ENCODE measurements at places on chromosomes 4 and X. TPM values are rescaled to one million over a fixed set of nuclear protein-coding genes. Genes with fewer than 3 reads are reported as not detected.

HHIP gene
- 2.4 TPM for polyA plus RNA-seq

CLTRN gene
- polyA plus RNA-seq: 19.3 TPM

SERPINA7 gene
- polyA plus RNA-seq: 1.4 TPM

TCEAL5 gene
- 14.5 TPM for polyA plus RNA-seq

PFKFB1 gene
- polyA plus RNA-seq: 0.59 TPM

SSR4 gene
- 197 TPM for polyA plus RNA-seq

SPANXN3 gene
- not detected for polyA plus RNA-seq

PGAM4 gene
- polyA plus RNA-seq: 0.52 TPM

SERTM2 gene
- not detected for polyA plus RNA-seq

NR3C2 gene
- 16.4 TPM for polyA plus RNA-seq

DNA sequence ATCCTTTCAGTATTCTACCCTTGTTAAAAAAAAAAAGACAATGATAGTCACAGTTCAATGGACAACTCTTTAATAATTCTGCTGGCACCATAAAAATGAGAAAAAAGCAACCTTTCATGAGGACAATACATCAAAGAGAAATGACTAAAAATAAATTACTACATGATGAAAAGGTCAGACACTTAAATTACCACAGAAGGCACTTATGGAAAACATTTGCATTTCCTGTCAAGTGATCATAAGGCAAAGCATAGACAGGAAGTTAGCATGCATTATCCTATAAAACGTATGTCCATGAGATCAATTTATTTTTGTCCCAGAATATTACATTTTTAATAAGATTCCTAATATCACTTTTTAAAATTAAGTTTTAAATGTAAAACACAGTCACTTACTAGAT is 303.8 kb downstream of the SPOCK3 start:
- DNase-seq: no peak

DNA sequence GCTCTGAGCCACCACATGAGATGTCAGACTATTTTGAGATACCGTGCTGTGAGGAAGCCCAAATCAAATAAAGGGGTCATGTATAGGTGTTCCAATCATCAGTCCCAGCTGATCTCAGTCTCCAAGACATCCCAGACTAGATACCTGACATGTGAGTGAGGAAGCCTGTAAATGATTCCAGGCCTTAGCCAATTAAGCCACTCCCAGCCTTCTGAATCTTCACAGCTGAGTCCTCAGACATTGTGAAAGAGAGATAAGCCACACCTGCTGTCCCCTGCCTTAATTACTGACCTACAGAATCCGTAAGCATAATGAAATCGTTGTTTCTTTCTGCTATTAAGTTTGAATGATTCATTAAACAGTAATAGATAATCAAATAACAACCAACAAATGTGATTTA is 671.4 kb downstream of the ZNF674 start:
- no peak for DNase-seq

DNA sequence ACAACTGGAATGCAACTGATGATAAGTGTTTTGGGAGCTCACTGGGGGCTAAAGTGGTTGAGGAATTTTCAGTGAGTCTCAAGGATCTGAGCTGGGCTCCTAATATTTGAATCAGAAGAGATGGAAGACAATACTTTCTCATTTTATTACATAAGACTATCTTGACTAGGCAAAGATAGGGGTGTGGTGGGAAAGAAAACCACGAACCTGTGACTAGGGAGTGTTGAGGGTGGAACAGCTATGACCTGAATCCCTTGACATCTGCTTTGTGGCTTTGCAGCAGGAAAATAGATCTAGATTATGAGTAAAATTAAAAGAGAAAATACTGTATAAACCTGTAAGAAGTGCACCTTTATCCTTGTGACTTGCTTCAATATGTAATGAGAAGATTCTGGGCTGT is 295.1 kb upstream of the TEX13A start:
- no peak for DNase-seq

- DNase-seq: no peak
Measured at GRCh38 chr4:140626661-140627376, 58.1 kb upstream of the UCP1 start.

DNA sequence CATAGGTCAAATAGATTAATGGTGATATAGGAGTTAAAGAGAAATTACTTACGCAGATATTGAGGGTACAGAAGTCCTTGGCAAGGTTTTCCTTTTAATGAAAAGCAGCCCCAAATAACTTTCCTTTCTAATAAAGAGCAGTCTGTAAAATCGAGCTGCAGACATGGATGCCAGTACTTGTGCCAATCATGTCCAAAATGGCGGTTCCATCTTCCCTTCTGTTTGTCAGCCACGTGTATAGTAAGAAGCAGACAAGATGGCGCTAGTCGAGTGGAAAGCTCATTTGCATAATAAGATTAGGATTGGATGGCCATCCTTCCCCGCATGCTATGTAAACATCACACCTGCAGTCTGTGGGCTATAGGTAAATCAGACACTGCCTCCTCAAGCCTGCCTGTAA is 68.5 kb downstream of the FGFBP1 start:
- DNase-seq: no peak

DNA sequence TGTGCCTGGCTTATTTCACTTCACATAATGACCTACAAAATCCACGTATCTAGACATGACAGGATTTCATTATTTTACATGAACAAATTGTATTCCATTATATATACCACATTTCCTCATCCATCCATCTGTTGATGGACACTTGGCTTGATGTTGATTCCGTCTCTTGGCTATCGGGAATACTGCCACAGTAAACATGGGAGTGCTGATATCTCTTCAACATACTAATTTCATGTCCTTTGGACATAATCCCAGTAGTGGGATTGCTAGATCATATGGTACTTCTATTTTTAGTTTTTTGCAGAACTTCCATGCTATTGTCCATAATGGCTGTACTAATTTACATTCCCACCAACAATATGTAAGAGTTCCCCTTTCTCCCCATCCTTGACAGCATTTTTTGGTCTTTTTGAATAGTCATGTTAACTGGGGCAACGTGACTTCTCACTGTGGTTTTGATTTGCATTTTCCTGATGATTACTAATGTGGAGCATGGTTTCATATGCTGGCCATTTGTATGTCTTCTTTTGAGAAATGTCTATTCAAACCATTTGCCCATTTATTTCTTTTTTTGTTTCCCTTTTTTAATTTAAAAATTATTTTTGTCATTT is 68.9 kb downstream of the HTRA3 start:
- no peak for DNase-seq

DNA sequence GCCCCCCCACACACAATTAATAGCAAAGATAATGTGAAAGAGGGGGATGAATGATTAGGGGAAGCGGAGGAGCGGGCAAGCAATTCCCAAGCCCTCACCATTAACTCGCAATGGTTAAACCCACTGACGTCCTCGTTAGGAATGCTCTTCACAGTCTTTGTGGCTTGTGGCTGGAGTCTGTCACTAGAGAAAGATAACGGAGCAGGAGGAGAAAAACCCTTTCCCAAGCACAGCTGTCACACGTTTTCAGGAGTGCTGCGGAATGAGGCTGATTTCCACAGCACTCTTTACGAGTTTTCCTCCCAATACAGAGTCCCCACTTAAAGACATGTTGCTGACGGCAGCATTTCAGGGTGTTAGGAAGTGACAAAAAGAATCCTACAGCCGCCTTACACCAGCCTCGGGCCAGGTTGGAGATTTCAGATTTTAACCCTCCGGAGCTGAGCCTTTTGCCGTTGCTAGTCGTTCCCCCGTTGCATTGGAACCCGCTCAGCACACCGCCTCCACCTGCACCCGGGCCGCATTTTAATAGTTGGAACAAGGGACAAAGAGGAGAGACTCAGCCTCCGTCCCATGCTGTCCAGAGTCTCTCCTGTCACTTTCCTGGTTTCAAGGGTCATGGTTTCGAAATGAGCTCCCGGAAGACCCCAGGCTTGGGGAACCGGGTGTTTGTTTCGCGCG is 92.2 kb downstream of the GEMIN8 start:
- DNase-seq: no peak

DNA sequence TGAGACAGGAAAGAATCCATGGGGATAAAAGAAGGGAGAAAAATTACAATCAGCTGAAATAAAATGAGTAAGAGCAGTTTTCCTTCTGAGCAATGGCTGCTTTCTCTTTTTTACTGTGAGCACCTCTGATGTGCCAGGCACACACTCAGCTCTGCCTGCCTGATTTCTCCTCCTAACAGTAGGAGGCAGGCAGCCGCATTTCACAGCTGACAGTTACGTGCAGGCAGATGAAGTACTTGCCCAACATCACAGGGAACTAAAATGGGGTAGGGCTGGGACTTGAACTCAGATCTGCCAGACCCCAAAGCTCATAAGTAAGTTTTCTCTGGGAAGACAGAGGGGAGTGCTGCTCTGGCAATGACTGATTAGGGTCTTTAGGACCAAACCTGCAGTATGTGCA is 54.6 kb downstream of the C4orf50 start:
- DNase-seq: no peak

DNA sequence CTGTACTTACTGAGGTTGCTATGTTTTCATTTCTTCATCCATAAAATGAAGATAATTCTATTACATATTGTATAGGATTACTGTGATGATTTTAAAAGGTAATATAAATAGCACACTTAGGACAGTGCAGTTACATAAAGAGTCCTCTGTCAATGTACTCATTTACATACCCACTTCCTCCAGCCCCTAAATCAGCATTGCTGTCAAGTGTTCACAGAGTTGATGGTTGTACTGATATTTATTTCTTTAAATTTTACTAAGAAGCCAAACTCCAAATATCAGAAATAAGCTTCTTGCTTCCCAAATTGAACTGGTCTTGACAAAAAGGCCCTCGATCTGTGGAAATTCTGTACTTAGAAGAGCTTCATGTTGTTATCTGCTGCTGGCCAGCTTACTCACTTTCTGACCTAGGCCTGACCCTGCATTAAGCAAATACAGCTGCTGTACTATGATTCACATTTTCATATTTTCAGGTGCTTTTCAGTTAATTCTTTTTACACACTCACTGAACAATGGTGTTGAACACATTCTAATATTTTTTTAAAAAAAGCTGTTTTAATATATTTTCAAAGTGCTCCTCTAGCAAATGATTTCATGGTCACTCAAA is 259.6 kb downstream of the UNC5C start:
- no peak for DNase-seq

Data from left renal cortex interstitium (tissue), 4 donors.